ENCODE measurements at places on chromosomes 5 and 9.

GRCh38 chr5:125357660-125358059 is 611.2 kb upstream of the ZNF608 start:
- peak; percentile 85 for DNase-seq

DNA sequence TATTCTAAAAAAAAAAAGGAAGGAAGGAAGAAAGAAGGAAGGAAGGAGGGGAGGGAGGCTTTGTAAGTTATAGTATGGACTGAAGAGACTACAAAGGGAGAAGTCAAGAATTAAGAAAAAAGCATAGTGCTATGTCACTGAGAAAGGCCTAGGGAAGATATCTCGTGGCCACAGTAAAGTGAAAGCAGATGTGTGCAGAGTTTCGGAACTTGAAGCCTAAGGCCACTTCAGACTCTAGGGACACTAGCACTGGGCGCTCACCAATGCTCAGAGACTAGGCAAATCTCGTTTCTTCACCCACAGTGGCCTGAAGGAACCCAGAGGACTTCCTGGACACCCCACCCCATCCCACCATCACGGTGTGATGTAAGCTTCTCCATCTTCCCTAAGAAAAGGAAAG is 181.4 kb upstream of the TRPM3 start:
- no peak for DNase-seq

DNA sequence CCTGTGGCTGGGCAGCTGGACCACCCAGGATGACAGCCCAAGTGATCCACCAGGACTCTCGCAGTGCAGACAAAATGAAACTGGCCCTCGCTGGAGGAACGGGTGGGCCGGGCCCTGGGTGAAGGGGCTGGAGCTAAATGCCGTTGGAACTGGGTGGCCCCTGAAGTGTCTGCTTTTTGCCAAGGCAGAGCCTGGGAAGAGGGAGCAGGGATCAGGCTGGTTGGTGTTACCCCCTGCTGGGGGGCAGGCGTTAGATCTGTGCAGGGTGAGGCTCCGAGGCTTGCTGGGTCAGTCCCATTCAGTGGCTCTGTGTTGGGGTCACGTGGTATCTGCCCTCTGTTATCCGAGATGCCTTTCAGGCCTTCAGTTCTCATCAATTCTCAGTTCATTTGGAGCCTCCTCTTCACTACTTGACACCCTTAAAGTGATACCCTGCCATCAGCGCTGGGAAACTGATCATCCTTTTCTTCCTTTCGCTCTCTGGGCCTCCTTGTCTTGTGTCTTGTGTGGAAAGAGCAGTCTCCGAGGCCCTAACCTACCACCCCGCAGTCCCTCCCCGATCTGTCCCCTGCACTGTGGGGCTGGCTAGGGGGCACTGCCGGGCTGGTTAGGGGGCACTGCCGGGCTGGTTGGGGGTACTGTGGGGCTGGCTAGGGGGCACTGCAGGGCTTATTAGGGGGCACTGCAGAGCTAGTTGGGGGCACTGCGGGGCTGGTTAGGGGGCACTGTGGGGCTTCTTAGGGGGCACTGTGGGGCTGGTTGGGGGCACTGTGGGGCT is 37.3 kb downstream of the COL5A1 start:
- no peak for DNase-seq

- DNase-seq = no peak
Observed at GRCh38 chr5:142358648-142359047, 33.8 kb upstream of the SPRY4 start.

GRCh38 chr5:28505121-28505520 is 1466.7 kb upstream of the CDH9 start:
- DNase-seq = no peak

- DNase-seq = no peak
Observed at GRCh38 chr9:90124961-90125360, 517.7 kb downstream of the DIRAS2 start.

GRCh38 chr5:139881143-139881733 is 85.6 kb downstream of the PSD2 start:
- no peak for DNase-seq

GRCh38 chr5:111486055-111486454 is 26.3 kb downstream of the STARD4 start:
- DNase-seq = no peak

- DNase-seq = no peak
Observed at GRCh38 chr5:54243483-54244080, 66.8 kb downstream of the ARL15 start.

- DNase-seq = no peak
Observed at GRCh38 chr9:129170229-129170628, 7.8 kb downstream of the IER5L start.

GRCh38 chr5:78004559-78004958 is 228.4 kb upstream of the TBCA start:
- no peak for DNase-seq

- DNase-seq = no peak
Observed at GRCh38 chr9:127980060-127980705, 606 bp downstream of the EEIG1 start.

DNA sequence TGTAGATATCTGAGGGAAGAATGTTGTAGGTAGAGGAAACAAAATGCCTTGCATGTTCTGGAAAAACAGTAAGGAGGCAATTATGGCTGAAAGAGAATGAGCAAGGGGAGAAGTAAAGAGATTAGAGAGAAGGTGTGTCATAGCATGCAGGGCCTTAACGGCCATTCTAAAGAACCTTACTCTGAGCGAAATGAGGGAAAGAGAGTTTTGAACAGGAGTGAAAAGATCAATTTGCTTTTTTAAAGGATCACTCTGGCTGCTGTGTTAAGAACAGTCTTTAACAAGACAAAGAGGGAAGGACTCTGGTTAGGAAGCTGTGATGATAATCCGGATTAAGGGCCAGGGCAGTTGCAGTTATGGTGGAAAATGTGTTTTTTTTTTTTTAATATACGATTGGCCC is 22.6 kb downstream of the PTBP3 start:
- DNase-seq = no peak

- no peak for DNase-seq
Observed at GRCh38 chr5:143110591-143110990, 292.9 kb downstream of the NR3C1 start.

DNA sequence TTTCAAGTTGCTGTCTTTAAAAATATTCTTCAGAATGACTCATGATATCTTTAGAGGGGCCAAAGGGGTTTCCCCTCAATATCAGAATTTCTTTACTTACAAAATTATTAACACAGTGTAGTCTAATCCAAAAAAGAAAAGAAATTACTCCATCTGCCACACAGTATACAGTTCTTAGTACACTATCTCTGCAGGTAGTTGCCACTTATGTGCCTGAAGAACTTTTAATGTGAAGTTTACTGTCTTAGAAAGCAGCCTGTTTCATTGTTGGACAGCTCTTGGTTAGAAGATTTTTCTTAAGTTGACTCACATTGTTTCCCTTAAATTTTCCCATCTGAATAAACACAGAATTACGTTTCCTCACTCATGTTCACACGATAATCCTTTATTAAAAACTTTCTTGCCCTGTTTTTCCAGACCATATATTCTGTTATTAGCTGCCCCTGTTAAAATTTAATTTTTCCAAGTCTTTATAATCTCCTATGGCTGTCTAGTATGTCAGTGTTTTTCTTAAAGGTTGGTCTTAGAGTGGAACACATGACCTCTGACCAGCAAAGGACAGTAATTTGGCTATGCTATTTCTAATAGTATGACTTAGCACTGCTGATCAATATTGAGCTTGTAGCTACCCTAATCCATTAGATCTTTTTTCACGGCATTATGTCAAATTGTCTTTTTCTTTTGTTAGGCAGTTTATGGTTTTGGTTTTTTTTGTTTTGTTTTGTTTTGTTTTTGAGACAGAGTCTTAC is 21.8 kb upstream of the FKTN start:
- DNase-seq = no peak

DNA sequence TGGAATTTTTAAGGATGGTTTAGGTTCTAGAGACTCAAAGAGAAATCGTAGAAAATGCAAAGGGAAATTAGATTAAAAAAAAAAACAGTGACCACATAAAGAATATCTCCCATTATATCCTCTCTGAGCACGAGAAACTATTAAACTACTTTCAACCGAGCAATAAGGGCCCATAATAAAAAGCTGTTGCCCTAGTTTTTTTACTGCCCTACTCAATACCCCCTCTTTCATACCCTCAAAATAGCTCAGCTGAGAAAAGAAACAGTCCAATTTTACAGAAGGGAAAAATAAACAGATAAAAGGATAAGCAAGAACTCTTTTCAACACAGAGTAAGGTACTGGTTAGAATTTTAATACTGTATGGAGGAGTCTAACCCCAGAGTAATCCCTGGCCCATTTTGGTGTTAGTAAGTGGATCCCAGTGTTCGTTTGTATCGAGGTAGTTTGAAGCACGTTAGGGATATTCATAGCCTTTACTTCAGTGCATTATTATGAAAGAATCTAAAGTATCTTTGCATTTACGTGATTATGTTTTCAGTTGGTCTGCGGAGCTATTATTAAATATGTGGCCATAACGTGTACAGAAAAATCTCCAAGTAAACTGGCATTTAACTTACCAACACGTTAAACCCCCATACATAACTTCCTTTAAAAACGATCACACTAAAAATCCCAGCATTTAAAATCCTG is 980 bp upstream of the RHOBTB3 start:
- no peak for DNase-seq

- no peak for DNase-seq
Observed at GRCh38 chr9:136529516-136530460, 16.1 kb downstream of the NOTCH1 start.

GRCh38 chr9:91040371-91041215 is 239.0 kb downstream of the SYK start:
- DNase-seq = no peak

DNA sequence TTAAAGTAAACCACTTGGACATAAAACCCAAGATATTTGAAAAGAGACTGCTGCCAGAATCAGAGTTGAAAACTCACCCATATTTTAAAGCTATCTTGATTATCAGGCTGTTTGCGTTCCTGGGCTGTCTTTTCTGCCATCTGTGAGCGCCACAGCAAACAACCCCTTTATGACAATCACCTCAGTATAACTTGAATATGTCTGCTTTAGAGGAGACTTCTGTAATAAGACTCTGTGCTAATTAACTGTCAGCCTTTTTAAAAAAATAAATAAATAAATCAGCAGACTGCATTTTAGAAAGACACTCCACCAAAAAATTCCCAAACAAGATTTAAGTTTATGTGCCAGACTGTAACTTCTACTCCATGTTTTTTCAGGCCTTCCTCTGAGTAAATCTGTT is 375.7 kb upstream of the CCNH start:
- no peak for DNase-seq

- DNase-seq = no peak
Observed at GRCh38 chr9:4970970-4971641, 14.0 kb upstream of the JAK2 start.

DNA sequence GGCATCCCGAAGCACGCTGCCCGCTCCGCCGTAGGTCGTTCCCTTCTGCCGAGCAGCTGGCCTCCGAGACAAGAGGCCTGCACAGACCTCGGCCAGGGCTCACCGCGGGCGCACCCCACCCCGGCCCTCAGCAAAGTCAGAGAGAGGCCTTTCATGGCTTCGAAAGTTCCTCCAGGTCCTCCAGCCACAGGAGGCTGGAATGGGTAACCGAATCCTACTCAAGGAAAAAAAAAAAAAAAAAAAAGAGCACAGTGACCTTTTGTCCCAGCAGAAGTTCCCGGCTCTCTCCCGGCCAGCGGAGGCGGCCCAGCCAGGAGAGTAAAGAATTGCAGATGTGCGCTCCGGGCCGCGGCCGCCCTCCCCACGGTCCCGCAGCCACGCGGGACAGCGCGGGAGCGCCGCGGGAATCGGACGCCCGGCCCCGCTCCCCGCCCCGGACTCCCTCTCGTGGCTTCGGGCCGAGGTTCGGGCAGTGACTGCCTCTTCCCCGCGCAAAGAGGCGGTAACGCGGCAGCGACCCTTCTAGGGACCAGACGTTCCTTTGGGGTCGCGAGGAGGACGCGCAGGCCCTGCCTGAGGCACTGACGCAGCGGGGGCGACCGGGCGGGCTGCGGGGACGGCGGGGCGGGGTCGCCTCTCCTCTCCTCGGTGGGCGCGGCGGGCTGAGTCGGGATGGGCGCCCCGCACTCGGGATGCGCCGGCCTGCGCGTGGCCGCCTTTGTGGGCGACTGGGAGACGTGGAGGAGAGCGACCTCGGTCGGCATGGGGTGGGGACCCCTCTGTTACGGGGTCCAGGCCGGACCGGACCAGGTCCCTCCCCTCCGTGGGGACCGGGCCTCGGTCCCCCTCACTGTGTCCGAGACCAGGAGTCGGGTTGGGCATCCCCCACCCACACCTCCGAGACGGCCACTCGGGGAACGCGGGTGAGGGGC is 754 bp downstream of the GFPT2 start:
- DNase-seq = no peak

DNA sequence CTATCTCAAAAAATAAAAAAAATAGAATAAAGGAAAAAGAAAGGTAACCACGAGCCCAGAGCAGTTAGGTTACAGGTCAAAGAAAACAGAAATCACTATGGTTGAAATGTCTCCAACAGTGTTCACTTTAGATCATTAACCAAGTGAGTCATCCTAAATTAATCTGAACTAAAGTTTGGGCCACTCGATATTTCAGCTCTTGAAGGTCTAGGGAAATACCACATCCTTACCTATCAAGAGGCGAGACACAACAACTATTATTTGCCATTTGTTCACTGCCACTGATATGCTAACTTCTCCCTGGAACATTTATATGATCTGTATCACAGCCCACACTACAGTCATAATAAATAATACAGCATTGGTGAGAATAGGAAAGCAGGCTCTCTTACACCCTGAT is 111.3 kb upstream of the NR5A1 start:
- no peak for DNase-seq

DNA sequence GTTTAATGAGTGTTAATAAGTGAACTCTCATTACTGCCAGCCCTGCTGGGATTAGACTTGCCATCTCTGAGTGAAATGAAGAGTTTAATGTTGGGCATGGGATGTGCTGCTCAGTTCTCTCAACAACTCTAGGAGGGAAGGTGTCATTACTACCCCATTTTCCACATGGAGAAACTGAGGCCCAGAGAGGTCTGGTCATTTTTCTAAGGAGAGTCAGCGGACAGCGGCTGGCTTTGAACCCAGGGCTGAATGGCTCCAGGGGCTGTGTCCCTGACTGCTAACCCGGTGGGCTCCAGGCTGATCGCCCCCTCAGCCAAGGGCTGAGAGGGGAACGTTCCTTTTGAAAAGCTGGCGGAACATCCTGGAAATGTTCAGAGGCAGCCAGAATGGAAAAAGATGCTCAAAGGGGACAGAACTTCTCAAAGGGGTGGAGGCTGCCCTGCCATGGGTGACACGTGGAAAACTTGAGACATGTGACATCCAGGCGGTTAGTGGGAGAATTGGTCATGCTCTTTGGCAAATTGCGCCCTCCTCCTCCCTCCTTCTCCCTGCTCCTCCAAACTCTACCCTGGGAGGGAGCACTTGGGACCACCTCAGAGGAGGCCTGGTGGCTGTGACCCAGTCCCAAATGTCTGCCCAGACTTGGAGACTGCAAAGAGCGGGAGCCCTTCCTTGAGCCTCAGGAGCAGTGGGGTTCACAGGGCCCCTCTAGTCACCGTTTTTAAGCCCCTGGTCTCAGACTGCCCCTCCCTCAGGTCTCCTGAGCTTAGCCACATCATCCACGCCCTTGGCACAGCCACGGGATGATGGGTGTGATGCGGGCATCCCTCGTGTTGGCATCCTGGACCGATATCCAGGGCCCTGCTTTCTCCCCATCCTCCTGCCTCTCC is 28.7 kb downstream of the DNM1 start:
- DNase-seq = no peak
